NCI-H1417 (cell line): ENCODE measurements at places on chromosomes 6 and 20.

GRCh38 chr6:33014841-33015634 lies 5.6 kb upstream of the HLA-DOA start:
- peak; percentile 75 for DNase-seq

- no peak for DNase-seq
Measured at GRCh38 chr6:85703406-85703805, 60.7 kb upstream of the SYNCRIP start.

DNA sequence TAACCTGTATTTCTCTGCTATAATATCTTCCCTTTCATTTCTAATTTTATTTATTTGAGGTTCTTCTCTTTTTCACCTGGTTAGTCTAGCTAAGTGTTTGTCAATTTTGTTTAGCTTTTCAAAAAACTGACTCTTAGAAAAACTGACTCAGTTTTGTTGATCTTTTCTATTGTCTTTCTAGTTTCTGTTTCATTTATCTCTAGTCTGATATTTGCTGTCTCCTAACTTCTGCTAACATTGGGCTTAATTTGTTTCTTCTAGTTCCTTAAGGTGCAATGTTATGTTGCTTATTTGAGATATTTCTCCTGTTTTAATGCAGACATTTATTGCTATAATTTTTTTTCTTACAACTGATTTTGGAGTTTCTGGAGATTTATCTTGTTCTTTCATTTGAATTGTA lies 1011.0 kb downstream of the EPHA7 start:
- DNase-seq, result no peak

GRCh38 chr20:55153001-55153645 lies 677.7 kb downstream of the DOK5 start:
- DNase-seq, result no peak

GRCh38 chr6:107769053-107769658 lies 55.0 kb downstream of the SCML4 start:
- DNase-seq, result no peak

DNA sequence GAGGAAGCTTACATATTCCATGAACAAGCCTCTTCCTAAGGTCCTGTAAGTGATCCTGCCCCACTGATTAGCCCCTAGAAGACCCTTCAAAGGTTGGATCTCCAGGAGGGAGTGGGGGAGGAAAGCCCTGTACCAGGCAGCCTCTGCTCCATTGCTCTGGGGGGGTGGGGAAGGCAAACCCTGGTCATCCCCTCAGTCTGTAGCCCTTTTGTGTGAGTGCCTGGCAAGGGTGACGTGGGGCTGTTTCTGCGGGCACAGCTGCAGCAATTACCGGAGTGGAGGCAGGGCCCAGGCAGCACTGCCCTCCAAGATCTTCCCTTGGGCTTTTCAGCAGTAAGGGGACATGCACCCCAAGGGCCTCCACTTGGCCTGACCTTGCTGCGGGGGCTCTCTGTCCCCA lies at the start of gene MOG:
Gene MOG (plus strand): TSS at position 295 of the 400 bp plus-strand sequence. CDS start 118 bp downstream, outside the sequence.
- DNase-seq, result no peak

DNA sequence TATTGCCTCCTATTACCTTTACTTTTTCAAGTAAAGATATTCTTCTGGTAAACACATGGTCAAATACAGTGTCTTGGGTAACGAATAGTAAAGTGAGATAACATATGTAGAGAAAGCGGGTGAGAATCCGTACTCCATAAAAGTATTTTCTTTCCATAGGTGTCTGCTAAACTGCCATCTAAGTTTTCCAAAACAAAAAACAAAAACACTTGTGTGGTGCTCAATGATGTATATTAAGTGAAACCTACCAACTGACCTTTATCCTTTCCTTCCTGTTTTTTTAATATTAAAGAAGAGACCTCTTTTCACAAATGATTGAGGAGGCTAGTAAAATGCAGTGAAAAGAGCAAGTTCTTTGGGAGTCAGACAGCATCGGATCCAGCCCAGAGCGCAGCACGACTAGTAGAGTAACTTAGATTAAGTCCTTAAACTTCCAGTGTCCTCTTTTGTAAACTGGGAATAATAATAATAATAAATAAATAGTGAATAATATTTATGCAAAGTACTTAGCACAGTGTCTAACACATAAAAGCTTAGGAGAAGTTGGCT lies 437 bp upstream of the CDKAL1 start:
- DNase-seq, result no peak

DNA sequence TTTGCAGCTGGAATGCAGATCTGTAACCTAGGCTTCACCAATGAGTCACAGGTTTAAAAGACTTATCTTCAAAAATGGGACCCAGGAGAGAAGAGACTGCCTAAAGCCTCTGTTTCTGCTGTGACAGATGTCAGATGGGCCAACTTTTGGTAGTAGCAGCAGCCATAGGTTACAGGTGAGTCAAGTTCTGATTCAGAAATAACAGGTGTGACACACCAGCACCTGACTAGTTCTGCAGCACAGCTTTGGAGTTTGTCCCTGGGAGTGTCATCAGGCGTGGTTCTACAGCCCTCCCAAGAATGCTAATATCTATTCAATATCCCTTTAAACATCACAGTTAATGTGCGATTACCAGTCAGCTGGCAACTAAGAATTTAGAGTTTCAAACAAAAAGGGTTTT lies 121.9 kb upstream of the BTN3A2 start:
- DNase-seq, result no peak

DNA sequence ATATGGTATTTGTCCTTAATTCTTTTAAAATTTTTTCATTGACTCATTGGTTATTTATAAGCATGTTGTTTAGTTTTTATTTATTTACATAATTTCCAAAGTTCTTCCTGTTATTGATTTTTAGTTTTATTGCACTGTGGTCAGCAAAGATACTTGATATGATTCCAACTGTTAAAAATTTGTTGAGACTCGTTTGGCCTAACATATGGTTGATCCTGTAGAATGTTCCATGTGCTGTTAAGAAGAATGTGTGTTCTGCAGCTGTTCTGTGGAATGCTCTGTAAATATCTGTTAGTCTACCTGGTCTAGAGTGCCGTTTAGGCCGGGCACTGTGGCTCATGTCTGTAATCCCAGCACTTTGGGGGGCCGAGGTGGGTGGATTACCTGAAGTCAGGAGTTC lies 197.7 kb downstream of the CD109 start:
- no peak for DNase-seq

- no peak for DNase-seq
Measured at GRCh38 chr6:8536122-8536521, 100.8 kb upstream of the SLC35B3 start.

DNA sequence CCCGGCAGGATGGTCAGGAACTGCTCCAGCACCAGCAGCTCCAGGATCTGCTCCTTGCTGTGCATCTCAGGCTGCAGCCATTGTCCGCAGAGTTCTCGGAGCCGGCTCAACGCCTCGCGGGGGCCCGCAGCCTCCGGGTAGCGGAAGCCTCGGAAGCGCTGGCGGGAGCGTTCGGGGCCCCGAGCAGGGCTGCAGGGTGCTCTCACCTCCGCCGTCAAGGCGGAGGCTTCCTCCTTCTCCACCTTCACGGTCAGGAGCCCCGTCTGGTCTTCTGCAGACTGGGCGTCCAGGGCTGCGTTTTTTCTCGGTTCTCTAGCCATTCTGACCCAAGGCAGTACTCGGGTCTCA lies 434 bp downstream of the ZKSCAN4 start:
- peak; percentile 13 for DNase-seq

- DNase-seq, result no peak
Measured at GRCh38 chr6:15285682-15286294, 39.9 kb downstream of the JARID2 start.

DNA sequence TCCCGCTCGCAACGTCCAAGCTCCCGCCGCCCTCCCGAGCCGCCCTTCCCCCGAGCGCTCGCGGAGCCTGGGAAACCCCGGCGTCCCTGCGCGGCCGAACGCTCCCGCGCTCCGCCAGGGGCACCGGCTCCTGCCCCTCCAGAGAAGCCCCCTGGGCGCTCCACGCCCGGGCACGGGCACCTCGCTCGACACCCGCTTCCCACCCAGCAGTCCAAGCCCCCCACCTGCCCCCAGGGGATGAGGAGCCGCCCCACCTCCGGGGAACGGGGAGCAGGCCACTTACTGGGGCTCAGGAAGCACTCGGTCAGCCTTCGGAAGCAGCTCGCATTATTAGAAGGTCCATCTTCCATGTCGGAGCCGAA lies 1.4 kb downstream of the PDE10A start:
- DNase-seq, result no peak

- DNase-seq, result no peak
Measured at GRCh38 chr6:33786736-33787135, 2.2 kb downstream of the LEMD2 start.

DNA sequence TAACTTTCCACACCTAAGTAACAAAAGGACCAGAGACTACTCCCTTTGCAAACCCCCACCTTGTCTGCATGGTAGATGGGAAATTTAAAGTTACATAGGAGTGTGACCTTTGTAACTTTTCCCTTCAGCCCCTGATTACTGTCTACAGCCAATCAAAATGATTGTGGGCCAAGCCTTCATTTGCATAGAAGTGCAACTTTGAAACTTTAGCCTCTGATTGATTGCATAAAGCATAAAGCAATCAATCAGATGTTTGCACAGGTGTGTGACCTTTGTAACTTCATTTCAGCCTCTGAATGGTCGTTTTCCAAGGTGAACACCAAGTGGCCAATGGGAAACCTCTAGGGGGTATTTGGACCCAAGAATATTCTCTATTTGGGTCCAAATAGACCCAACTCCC lies 46.1 kb downstream of the PRKN start:
- no peak for DNase-seq

GRCh38 chr20:41345729-41346067 lies 5.1 kb downstream of the LPIN3 start:
- no peak for DNase-seq

- DNase-seq, result no peak
Measured at GRCh38 chr20:15637950-15638754, 935.1 kb downstream of the KIF16B start.

DNA sequence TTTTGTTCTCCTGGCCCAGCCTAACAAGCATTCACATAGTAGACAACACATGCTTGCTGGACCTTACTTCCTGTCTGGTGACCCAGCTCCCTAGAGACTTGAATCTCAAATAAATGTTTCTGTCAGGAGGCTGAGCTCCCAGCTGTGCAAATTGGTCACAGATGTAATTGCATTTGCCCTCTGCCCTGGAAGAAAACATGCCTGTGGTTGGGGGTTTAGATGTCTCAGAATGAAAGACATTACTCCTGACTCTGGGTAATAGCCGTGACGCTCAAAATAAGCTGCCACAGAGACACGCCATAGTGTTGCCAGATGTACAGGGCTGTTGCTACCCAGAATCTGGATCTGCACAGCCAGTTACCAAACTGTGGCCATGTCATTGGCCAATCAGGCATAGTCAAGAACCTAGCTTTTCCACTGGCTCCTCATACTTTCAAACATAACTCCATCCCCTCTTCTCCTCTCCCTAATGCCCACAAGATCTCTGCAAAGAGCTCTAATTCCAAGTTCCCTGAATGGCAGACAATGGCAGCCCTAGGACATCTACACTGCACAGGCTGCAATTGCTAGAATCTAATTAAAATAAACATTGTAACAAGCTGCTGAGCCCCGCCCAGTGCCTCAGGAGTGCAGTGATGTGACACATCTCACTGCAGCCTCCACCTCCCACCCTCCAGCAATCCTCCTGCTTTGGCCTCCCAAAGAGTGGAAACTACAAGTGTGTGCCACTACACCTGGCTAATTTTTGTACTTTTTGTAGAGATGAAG lies 32.8 kb upstream of the GMPR start:
- DNase-seq, result no peak

GRCh38 chr6:121157906-121158305 lies 176.4 kb downstream of the TBC1D32 start:
- no peak for DNase-seq

DNA sequence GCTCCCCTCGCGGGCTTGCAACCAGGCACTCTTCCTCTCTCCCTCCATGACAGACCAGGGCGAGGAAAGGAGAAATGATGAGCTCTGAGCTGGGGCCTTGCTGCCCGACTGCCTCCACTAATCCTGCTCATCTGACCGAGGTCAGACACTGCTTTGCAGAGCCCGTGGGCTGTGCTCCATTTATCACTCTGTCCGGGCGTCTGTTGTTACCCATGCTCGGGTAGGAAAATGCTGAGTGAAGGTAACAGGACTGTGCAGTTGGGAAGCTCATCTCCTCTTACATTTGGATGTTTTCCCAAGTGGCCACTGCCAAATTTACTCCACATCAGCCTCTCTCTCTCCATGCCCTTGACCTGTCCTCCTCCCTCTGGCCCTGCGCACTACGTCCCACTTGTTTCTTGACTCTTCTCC lies 14.6 kb downstream of the RPS6KA2 start:
- no peak for DNase-seq

GRCh38 chr20:11772226-11772730 lies 145.4 kb upstream of the BTBD3 start:
- DNase-seq, result no peak

- DNase-seq, result no peak
Measured at GRCh38 chr6:54987633-54988290, 141.2 kb downstream of the FAM83B start.

DNA sequence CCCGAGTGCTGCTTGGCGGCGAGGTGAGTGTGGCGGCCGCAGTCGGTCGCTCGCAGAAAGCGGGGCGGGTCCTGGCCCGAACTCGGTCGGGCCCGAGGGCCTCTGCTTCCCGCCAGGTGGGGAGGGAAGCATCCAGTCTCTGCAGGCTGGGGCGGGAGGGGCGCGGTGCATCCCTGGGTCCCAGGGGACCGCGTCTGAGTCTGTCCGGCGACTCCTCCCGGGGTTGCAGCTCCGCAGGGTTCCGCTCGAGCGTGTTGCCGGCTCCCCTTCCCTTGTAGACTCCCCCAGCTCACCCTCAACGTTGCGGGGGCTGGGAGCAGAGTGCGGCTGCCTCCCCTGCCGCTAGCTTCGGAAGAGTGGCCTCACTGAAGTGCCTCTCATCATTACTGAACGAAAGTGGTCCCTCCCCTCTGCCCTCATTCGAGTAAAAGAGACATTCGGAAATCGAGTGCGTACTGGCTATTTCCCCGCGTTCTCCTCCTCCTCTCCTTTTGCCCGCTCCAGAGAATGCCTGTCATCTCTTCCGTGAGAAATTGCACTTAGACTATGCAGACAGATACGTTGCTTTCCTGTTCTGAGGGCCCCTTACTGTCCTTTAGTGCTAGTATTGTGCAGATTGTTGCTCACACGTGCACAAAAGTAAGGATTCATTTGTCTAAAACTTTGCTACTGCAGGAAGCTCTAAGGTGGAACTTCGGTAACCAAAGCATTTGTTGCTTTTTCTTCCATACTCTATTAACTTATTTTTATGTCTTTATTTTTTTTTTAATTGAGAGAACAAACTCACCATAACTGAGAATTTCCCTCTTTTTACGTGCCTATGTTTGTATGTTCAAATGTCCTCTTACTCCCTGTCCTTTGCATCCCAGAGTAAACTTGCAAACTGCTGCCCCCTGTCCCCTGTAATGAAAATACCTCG lies 751 bp downstream of the MAP3K4 start:
- peak; percentile 90 for DNase-seq

DNA sequence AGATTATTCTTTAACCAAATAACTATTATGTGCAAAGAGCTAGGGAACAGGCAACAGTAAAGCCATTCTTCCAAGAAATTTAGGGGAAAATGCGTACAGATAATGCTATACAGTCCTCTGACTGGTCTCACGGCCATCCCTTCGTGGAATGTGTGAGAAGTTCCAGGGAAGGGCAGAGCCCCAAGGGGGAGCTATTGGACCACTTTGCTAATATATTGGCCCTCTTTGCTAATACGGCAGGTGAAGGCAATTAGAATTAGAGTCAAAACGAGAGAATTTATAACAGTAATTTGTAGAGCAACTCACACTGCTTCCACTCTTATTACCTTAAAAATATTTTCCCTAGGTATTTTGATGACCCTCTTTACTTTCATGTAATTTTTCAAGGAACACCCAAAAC lies 140.4 kb downstream of the IMPG1 start:
- DNase-seq, result peak; percentile 20

- no peak for DNase-seq
Measured at GRCh38 chr20:44031001-44031574, 116.4 kb downstream of the TOX2 start.

- DNase-seq, result peak; percentile 30
Measured at GRCh38 chr6:99350573-99350972, 1.1 kb upstream of the FAXC start.
